ENCODE measurements at places on chromosomes 7 and 10.

DNA sequence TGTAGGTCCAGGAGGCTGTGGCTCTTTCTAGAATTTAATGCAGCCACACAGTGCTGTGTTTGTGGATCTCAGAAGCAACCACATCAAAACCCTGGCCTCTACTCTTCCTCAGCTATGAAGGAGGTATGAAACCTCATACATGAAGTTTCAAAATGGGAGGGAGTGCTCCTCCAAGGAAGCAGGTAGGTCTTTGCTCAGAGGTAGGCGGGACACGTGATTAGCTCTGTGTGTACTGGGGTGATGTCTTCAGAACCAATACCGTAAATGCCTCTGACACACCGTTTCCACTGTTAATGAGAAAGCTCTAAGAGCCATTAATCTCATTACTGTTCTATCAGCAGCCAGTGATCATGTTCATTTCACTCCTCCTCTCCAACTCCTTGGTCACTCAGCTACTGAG, 126.1 kb downstream of the PLXNA4 start:
- DNase-seq = no peak

GRCh38 chr7:116595063-116595462, 70.2 kb downstream of the CAV1 start:
- no peak for DNase-seq

- DNase-seq = no peak
Observed at GRCh38 chr7:139330333-139331030, 10.7 kb upstream of the FMC1 start.

DNA sequence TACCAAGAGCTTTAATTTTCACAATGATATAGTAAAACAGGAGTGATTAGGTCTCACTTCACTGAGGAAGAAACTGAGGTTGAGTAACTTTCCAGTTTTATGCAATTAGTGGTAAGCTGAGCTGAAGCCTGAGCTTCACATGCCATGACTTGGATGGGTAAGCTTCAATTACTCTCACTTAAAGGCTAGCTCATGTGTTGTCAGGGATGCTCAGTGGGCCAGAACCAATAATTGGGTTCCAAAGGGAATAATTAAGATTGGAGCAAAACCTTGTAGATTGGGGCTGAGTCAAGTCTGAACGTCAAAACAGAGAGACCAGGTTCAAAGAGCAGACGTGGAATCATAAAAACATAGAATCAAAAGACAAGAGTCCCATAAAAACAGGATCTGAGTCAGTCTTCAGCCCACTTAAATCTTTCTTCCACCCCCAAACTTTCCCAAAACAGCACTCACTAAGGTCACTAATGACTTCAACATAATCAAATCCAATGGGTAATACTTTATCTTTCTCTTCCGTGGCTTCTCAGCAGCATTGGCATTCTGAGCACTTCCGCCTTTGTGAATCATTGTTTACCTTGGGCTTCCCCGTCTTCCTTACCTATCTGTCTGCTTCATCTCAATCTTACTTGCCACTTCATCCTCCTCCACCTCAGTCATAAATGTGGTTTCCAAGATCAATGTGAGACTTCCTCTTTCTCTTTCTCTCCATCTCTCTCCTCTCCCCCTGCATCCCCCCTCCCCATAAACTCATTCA, 23.0 kb upstream of the EGFR start:
- DNase-seq = peak; percentile 19

GRCh38 chr10:85593226-85593772, 773.3 kb downstream of the GRID1 start:
- DNase-seq = no peak

DNA sequence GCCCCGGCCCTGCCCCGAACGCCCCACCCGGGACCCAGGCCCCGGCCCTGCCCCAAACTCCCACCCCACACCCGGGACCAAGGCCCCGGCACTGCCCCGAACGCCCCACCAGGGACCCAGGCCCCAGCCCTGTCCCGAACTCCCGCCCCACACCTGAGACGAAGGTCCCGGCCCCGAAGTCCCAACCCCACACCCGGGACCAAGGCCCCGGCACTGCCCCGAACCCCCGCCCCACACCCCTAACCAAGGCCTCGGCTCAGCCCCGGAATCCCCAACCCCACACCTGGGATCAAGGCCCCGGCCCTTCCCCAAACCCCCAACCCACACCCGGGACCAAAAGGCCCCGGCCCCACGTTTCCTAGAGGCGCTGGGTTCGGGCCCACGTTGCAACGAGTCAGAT, 1.1 kb upstream of the LARP4B start:
- DNase-seq = no peak

- DNase-seq = no peak
Observed at GRCh38 chr10:108203905-108204527, 1039.5 kb upstream of the SORCS1 start.

- no peak for DNase-seq
Observed at GRCh38 chr10:86888585-86889381, 68.6 kb downstream of the MMRN2 start.

DNA sequence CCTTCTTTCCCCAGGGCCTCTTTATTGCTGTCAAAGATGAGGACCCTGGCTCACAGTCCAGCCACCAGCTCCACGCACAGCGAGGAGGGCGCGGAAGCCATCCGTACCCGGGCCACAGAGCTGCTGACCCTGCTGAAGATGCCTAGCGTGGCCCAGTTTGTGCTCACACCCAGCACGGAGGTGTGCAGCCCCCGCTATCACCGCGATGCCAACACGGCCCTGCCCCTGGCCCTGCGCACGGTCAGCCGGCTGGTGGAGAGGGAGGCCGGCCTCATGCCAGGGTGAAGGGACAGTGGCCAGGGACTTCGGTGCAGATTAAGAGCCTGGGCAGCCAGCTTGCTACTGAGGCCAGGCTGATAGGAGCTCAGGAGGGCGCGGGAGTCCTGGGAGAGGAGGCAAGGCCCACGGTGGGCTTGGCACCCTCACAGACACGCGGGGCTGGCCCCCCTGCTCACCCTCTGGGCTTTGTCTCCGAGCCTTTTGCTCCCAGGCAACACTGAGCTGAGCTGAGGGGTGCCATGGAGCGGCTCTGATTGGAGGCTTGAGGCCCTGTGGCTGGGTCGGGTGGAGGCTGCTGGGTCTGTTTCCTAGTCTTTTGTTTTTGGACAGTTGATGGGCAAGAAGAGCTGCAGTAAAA, 15.8 kb downstream of the AP5Z1 start:
- DNase-seq = no peak
